Stimulated activated CD4-positive, alpha-beta T cell treated with anti-CD3 and anti-CD28 coated beads, TNF-alpha, amount 100 ng/mL, for 4 hours (primary cell): ENCODE measurements at places on chromosomes 4 and X.

GRCh38 chr4:972651-973424, 531 bp downstream of the DGKQ start:
- peak; percentile 68 for DNase-seq

DNA sequence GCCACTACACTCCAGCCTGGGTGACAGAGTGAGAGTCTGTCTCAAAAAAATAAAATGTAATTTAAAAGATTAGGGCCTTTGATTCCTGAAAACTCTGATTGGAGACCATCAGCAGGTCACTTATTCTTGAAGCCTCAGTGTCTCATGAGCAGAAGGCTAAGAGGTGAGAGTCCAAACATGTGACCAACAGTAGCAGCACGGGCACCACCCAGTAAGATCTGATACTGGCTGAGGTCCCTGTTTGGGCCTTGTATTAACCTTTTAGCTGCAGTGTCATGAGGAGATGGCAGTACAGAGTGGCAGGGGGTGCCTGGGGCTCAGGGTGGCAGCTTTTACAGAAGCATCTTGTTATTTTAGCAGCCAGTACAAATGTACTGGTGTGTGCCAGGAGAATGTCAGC, 89.3 kb downstream of the FHDC1 start:
- DNase-seq, result no peak

DNA sequence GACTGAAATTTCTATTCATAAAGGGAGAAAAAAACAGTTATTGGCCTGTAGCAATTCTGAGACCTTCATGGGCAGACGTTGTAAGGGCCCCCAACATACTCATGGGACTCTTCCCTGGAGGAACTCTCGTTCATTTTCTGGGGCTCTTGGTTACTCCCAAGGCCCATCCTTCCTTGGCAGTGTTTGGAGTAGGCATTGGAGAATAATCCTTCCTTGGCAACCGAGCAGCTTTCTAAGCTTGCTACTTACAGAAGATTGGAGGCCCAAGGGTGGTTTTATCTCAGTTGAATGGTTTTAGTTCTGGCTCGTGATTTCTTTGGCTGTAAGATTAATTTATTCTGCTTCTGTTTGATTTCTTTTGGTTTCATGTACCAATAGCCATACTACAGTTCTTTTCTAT, 50.4 kb downstream of the ALG13 start:
- no peak for DNase-seq

DNA sequence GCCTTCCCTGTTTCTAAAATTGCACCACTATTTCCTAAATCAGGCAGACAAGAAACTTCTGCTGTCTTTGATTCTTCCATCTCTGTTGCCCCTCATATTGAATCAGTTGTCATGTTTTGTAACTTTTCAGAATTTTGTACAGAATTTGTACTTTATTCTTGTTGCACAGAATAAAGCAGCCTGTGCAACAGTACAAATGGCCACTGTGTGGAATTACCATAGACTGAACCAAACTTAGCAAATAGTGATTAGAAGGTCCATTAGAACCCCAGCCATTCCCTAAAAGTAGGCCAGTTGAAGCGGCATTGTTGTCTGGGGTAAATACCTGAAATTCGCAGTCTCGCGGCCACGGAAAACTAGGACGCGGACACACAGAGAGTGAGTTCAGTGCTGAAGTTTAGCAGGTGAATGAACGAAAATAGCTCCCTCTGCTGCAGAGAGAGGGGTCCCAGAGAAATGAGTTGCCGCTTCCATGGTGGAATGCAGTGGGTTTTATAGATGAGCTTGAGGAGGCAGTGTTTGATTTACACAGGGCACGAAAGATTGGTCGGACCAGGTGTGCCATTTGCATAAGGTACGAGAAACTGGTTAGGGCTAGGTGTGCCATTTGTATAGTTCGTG, 71.8 kb downstream of the C4orf33 start:
- DNase-seq, result no peak

GRCh38 chr4:169115897-169116254, 105.8 kb upstream of the CBR4 start:
- no peak for DNase-seq

GRCh38 chrX:124441971-124442590, 95.7 kb downstream of the SH2D1A start:
- no peak for DNase-seq

DNA sequence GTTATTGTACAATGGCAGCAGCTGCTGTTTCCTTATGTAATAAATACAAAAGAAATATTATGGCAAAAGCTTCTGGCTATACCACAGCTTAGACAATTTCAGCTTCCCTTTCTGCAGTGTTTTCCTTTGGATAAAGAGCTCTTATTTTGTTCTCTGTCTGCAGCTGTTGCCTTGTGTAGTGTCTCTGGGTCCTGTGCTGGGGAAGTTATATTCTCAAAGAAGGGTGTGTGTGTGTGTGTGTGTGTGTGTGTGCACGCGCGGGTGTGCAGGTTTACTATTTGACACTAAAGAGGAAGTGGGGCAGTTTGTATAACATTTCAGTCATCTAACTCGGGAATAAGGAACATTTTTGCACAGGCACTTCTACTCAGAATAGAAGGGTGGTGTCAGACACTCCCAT, 83.6 kb downstream of the REPS2 start:
- no peak for DNase-seq

GRCh38 chr4:112860830-112861690, 188.4 kb upstream of the ANK2 start:
- no peak for DNase-seq

GRCh38 chr4:153221783-153222706, 17.8 kb downstream of the TRIM2 start:
- DNase-seq, result no peak

DNA sequence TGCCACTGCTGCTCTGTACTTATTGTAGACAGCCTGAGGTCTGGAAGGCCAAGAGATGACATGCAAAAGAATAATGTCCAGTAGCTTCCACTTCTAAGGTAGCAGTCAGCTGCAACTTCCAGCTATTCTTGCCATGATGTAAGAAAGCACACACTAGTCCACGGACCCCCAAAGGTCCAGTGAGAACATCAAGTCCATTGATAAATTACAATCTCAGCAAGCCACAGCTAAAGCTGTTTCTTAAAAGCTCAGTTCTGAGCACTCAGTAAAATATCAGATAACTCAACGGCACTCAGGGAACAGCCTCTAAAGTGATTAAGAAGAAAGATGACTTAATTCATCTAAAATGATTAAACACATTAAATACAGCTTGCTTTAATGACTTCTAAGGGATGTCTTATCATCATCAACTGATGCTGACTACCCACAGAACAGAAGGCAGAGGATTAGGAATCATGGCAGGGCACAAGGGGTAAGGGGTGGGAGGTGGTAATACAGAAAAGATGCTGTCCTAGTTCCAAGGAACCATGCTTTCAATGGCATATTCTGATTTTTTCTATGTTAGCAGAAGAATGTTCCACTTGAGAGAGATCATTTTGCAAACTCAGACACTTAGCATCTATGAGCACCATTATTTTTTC, 99.1 kb upstream of the CBR4 start:
- DNase-seq, result no peak

DNA sequence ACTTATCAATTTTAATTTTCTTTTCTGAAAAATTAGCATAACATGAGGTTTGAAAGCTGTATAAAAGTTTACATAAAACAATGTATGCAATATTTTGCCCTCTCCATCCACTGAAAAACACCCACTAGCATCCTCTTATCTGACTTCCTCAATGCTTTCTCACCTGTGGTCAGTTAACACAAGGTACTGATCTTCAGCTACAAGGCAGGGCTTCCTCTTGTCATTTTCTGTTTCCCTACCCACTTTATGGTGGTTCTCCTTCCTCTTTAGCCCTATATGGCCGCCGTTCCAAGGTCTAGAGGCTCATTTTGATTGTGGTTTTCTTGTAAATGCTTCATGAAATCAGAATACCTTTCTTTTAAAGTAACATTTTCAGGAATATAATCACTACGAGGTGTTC, 618.6 kb upstream of the CPEB2 start:
- no peak for DNase-seq

GRCh38 chr4:3523628-3524221, 8.5 kb downstream of the LRPAP1 start:
- DNase-seq, result no peak

GRCh38 chrX:39613482-39613995, 484.2 kb downstream of the BCOR start:
- DNase-seq, result no peak

DNA sequence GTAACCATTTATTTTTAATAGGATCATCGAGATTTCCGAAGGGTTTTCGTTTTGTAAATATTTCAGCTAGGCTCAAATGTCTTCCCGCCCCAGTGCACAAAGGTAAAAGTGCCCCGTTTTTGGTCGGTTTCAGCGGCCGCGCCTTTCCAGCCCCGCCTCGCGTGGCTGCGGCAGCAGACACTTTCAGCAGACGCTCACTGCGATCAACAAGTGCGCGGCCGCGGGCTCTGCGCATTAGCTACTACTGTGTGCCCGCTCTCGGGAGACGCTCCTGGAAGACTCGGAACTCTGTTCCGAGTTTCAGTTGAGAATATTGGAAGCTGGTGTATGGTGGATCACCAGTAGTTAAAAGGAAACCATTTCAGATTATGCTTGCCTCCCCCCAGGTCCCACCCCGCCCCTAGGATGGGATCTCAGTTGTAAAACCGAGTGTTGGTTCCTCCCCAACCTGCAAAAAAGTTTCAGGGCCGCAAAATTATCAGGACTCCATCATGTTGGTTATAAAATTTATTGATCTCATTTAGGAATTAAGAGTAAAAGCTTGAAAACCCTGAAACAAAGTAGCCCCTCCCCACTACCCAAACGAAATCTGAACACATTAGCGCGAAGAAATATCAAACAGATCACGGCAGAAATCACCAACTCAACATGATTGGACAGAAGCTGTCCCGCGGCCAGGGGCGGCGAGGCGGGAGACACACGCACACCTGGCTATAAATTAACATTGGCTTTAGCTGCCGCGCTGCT, 2.2 kb downstream of the SOX3 start:
- no peak for DNase-seq

DNA sequence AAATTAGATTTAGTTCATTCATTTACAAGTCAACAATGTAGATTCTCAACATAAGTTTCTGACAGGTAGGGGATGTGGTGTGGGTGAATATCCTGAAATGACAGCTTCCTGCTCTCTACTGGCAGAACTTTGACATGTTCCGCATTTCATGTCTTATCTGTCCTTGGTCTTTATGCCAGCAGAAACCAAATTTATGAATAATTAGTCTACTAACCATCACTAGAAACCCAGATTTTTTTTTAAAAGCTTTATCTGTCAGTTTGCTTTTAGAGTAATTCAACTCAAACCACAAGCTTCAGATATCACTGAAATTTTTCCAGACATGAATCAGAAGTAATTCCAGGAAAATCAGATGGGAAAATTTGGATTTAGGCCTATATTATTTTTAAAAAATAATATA, 17.9 kb downstream of the COQ2 start:
- DNase-seq, result no peak

GRCh38 chr4:110540982-110541451, 65.1 kb downstream of the ENPEP start:
- no peak for DNase-seq

GRCh38 chrX:119646515-119646914, 40.3 kb upstream of the NKRF start:
- no peak for DNase-seq

- DNase-seq, result no peak
Observed at GRCh38 chr4:30719454-30720020, 632 bp upstream of the PCDH7 start.

GRCh38 chrX:77635373-77635772, 150.6 kb downstream of the ATRX start:
- DNase-seq, result no peak

DNA sequence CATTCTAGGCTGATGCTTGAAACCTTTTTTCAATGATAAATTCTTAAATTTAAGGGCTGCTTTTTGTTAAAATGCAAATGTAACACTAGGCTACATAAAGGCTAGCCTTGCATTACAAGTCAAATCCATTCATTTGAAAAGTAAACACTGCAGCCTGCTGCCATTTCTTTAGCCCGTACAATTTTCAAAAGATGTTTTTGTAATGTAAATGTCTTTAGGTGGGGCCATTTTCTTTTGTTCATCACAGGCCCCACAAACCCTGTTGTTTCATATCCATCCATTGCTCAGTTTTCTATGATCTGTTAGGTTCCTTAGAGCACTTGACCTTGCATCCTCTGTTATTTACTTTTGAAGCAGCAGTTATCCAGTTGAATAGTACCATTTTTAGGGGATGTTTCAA, 296.2 kb upstream of the AMOT start:
- no peak for DNase-seq

DNA sequence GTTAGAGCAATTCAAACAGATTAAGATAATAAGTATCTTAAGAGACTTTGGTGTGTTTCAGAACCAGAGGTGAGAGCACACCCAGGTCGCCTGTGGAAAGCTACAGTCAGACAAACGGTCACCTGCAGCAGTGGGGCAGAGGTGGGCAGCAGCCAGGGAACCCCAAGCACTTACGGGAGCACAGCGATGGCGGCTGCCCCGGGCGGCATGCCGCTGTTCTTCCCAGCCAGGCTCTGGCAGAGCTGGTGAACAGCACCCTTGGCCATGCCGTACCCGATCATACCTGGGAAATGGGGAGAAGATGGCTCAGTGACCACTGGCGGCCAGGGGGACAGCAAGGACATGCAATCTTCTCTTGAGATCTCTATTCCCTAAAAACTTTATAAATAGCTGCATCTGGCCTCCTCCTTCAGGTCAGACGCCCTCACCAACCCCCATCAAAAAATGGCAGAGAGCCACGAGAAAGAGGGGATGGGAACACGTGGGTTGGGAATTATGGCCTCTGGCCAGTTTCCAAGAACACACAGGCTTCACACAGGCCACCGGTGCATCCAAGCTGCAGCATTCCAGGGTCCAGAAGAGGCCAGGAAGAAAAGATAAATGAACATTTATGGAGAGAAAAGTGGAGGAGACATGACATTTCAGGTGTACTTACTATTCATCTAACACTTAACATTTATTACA, 19.7 kb downstream of the QDPR start:
- no peak for DNase-seq

GRCh38 chr4:165077034-165077578, 23.4 kb downstream of the TRIM75 start:
- no peak for DNase-seq

DNA sequence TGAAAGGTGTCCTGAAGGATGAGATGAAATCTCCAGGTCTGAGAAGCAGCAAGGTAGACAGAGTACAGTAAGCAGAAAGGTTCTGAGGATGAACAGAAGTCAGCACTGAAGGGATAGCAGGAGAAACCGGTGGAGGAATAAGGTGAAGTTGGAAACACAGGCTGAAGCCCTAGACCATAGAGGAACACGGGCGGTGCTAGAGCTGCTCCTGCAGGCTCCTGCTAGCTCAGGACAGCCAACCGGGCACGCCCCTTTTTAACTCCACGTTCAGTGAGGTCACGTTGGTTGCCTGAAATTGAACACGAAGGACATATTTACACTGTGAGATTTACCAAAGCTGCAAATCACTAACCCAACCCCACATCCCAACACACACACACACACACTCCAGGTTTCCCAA, 1886.4 kb upstream of the AGA start:
- no peak for DNase-seq

- DNase-seq, result no peak
Observed at GRCh38 chrX:134741746-134742145, 83.5 kb upstream of the PLAC1 start.
